Stimulated activated CD4-positive, alpha-beta T cell treated with anti-CD3 and anti-CD28 coated beads, Interleukin-15, amount 100 ng/mL, for 1 hour (primary cell): ENCODE measurements at places on chromosomes 1 and 21.

DNA sequence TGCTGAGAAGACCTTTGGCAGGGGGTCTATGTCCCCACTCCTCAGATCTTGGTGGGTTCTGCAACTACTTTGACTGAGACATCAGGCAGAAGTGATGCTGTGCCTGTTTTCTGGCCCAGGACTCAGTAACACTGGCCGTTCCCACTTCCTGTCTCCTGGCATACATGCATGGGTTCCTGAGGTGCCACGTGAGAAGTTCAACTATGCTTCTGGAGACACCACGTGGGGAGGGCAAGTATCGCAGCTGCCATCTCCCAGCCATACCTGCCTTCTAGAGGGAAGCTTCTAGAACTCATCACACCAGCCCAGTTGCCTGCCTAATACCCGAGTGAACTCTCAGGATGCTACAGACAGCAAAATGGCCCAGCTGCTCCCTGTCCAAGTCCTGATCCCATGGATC, 65.8 kb downstream of the TRABD2B start:
- no peak for DNase-seq

DNA sequence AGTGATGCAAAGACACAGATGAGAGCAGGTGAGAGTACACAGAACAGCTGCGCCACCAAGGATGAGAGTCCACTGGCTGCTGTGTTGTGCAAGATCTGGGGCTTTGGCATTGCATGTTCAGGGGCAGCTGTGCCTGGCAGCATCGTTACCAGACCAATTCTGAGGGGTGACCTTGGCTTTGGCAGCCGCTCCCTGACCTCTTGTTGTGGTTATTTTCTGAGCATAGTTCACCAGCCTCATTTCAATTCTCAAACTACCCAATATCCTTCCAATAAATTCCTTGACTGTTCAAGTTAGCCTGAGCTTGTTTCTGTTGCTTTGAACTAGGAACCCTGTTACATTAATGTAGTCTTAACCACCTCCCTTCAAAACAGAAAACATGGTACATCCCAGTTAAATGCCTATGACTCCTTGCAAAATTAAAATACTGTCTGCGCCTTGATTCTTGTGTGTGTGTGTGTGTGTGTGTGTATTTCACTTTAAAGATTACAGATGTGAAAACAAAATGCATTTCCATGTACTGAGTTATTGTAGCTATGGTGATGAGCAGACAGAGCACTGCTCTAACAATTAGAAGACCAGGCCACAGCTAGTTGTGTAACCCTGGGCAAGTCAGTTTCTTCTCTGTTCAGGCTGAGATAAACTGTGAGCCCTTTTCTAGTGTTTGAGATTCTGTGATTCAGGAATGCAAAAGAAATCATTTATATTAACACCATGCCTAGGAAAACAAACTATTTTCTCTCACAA, 106.3 kb upstream of the GUCA2B start:
- DNase-seq, result no peak

DNA sequence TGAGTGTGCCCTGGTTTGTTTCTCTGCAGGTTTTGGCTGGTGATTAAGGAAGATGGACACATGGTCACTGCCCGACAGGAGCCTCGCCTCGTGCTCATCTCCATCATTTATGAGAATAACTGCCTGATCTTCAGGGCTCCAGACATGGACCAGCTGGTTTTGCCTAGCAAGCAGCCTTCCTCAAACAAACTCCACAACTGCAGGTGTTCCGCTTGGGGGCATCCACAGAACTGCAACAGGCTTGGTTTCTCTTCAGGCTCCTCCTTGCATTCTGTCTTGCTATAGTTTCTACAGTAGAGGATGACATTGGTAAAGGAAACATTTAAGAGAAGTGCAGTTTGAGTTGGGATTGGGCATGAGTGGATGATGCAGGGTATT, 6.8 kb downstream of the MTARC2 start:
- no peak for DNase-seq

DNA sequence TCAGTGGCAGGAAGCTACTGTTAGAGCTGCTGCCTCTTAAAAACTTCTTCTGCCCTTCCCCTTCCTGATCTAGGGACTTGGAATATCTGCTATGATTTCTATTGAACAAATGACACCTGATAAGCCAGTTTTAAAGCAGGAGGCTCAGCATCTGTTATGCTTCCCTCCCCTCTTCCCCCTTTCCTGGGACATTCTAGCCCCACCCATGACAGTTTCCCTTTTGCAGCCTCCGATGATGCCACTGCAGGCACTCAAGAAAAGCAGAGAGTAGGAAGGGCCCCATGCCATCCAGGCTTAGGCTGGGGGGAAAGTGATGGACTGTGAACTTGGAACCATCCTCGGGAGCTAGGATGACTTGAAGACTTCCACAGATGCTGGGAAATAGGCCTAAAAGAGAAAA, 15.1 kb upstream of the EPB41 start:
- DNase-seq, result no peak
